ENCODE measurements at places on chromosomes 7 and 10.

GRCh38 chr10:97408496-97408992, 7.4 kb upstream of the RRP12 start:
- no peak for DNase-seq

DNA sequence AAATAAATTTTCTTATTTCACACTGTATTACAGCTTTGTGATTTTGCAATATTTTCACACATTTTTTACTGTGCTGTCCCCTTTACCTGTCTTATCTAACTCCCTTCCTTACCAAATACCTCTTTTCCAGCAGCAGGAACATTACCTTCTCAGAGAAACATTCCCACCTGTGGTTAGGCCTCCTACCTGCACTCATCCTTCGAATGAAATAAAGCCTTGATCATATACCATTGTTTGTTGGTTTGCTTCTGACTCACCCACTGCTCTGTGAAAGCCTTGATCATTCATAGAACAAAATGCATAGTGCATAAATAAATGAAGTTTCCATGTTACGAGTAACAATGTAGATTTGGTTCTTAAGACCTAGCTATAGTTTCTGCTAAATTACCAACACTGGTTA, 256.3 kb downstream of the ARL4A start:
- no peak for DNase-seq

DNA sequence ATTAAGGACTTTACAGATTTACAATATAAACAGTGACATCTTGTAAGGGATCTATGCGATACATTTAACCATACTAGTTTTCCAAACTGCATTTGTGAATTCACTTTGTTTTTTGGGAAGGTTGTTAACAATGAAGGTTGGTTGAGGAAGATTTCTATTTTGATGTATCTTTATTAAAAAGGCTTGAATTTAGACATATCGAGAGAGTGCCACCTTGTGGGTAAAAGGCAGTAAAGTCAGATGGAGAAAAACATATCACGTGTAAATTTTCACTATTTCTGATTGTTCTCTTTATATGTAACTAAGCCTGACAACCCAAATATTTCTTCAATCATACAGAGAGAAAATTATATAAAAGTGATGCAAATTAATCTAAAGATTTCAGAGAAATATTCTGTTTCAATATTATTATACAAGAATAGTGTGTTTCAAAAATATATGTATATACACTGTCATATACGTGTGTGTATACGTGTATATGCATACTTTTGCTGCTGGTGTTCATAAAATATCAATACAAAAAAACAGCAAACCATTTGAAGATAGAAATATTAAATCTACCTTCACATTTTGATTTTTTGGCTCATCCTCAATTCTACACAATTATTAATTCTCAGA, 988.6 kb downstream of the SORCS1 start:
- no peak for DNase-seq

- peak; percentile 11 for DNase-seq
Observed at GRCh38 chr7:4631380-4632179, 50.5 kb upstream of the FOXK1 start.

- no peak for DNase-seq
Observed at GRCh38 chr10:49359349-49360270, 36.3 kb downstream of the DRGX start.

GRCh38 chr7:36396150-36396549, 6.5 kb downstream of the ANLN start:
- no peak for DNase-seq

- DNase-seq, result no peak
Observed at GRCh38 chr7:40865441-40866233, 730.8 kb downstream of the SUGCT start.

DNA sequence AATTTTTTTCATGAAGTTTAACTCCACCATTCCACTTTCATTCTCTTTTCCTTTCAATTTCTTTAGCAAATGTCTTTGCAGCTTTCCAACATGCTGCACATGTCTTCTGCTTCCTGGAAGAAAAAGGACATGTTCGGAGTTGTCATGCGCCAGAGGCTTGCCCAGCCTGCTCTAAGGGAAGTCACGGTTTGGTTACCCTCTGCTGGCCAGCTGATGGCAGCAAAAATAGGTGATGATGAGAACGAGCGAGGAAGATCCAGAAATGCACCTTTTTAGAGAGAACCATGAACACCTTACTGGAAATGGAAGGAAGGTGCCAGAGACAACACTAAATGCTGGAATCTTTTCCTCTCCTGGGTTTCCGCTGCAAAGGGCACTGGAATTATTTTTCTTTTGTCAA, 4.9 kb upstream of the ZSCAN21 start:
- DNase-seq, result no peak

DNA sequence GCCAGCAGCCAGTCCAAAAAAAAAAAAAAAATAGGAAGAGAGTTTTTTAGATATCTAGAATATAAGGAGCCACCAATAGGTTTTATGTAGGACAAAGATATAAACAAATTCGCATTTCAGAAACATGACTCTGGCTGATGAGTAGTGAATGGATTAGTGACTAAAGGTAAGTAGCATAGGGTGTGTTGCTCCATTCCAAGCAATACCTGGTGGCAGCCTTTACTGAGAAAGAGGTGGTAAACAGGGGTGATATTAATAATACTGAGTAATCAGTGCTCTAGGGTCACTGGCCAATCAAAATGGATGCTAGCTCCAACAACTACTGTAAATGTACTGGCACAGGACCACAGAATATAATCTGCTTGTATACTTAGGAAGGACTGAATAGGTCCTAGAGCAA, 45.5 kb upstream of the RAB11FIP2 start:
- DNase-seq, result no peak

DNA sequence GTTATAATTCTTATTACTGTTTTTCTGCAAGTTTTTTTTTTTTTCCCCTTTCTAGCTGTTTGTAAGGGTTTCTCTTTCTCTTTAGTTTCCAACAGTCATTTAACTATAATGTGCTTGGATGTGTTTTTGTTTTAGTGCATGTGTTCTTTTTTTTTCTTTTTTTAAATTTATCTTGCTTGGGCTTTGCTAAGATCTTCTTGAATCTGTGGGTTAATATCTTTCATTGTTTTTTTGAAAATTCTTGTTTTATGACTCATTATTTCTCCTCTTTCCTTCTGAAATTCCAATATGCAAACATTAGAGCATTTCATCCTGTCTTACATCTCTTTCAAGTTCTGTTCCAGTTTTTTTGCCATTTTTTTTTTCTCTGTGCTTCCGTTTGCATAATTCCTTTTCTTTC, 5.7 kb upstream of the HK1 start:
- DNase-seq, result no peak

- DNase-seq, result no peak
Observed at GRCh38 chr10:96858038-96858705, 26.1 kb downstream of the LCOR start.

DNA sequence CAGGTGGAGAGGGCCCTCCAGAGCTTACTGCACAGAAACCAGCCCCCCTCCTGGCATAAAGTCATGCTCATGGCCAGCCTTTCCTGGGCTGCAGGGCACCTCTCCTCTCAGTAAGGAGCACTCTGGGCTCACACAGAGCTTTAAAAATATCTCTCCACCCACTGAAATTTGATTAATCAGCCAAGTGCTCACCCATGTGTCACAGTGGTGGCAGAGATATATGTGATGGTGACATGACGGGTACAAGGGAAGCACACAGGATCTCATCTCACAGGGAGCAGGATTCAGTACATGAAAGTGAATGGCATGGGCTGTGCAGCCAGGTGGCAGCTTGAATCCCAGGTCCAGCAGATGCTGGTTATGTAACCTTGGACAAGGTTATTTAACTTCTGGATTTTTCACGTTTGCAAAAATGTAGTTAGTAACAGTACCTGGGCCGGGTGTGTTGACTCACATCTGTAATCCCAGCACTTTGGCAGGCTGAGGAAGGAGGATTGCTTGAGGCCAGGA, 144.8 kb downstream of the CALN1 start:
- DNase-seq, result no peak

- DNase-seq, result no peak
Observed at GRCh38 chr7:79893991-79894390, 240.6 kb upstream of the GNAI1 start.

DNA sequence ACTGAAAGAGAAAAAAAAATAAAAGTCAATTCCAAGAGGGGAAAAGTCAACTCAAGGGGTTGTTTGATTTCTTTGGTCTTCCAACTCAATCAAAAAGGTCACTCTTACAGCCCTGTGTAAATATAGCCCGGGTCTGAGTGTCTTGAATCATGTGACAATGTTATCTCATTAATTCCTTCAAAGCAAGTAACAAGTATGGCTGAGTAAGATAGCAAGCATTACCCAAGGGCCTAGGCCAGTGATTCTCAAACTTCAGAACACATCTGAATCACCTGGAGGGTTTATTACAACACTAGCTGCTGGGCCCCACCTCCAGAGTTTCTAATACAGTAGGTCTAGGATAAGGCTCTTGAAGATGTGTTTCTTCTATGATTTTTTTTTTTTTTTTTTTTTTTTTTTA, 125.0 kb downstream of the PRLHR start:
- no peak for DNase-seq

DNA sequence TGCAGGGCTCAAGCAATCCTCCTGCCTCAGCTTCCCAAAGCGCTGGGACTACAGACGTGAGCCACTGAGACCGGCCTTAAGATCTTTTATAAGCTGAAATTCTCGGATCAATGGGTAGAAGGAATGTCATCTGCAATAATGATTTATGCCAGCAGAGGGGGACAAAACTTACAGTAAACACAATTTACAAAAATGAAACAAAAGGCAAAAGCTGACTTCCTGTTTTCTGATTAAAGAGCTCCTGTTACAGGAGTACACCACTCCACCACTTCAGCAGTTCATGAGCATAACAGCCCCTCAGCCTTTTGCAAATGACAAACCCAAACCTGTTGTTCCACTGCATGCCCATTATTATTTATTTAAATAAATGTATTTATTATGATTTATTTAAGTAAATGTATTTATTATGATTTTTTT, 88.5 kb upstream of the ATP6V0A4 start:
- no peak for DNase-seq

GRCh38 chr10:8453587-8453986, 399.1 kb downstream of the GATA3 start:
- no peak for DNase-seq

- DNase-seq, result no peak
Observed at GRCh38 chr10:124595143-124595883, 133.7 kb downstream of the LHPP start.

- DNase-seq, result no peak
Observed at GRCh38 chr10:31120961-31121685, 89.5 kb upstream of the ZNF438 start.

DNA sequence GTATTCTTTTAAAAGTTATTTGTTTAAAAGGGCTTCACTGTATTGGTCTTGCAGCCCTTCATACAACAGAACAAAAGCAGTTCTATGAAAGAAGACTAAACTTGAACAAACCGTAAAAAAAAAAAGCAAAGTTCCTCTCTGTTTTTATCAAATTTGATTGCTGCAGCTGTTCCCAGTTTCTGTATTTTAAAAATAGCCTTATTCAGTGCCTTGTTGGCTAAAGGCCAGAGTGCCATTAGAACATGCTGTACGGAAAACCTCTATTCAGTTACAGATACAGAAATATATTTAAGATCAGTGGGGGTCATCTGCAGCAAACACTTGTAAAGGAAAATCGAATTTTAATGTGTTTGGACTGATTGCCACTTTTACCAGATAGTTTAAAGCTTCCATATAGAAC, 207.8 kb upstream of the ETV1 start:
- no peak for DNase-seq

DNA sequence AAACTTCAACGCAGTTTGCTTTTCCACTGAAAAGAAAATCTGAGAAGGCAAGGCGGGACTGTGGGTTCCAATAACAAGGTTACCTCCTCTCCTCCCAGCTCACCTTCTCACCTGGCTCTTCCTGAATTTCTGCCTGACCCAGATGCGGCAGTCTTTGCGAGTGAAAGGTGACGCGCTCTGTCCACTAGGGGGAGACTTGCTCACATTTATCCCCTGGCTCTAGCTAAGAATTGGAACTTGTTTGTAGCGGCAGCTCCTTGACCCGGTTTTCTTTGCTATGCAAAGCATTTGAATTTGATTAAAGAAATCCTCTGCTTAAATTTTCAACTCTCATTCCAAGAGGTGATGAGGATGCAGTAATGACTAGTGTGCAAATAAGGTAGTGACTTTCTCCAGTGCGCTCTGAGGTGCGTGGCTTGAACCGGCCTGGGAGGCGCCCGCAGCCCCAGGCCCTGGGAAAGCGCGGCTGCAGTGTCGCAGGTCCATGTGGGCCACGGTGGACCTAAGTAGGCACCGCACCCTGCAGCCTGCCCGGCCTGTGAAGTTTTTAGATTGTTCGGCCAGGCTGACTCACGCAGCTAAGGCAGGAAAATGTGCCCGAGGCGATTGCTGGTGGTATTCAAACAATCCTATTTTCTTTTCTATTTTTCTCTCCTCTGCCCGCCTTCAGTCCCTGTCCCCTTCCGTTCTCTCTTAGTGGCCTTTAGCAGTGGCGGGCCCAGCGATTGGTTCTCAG, 336.9 kb upstream of the NPSR1 start:
- no peak for DNase-seq

GRCh38 chr10:80153460-80153859, 20.9 kb downstream of the PLAC9 start:
- DNase-seq, result no peak

GRCh38 chr7:128831178-128831993, 1.2 kb downstream of the FLNC start:
- no peak for DNase-seq

- no peak for DNase-seq
Observed at GRCh38 chr10:22363305-22363704, 18.0 kb downstream of the SPAG6 start.

GRCh38 chr7:55723621-55723941, 139.0 kb downstream of the SEPTIN14 start:
- DNase-seq, result no peak

GRCh38 chr10:66025186-66025585, 900.6 kb upstream of the LRRTM3 start:
- no peak for DNase-seq

GRCh38 chr7:30644286-30644955, 37.8 kb downstream of the CRHR2 start:
- no peak for DNase-seq

DNA sequence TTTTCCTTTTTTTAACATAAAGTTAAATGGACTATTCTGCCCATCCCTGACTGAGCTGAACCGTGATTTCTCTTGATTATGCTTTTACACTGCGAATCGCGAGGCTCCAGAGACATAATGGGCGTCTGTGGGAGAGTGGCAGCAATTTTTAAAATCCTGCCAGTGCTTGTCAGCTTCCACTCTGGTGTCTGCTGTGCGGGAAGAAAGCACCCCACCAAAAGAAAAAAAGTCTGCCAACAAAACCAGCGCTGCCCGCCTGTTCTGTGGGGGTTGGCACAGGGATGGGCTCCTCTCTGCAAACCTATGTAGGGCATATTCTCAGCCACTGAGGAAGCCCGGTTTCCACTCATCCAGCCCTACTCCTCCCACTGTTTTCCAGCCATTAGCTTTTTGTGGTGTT, 592.3 kb upstream of the GALNT17 start:
- no peak for DNase-seq

DNA sequence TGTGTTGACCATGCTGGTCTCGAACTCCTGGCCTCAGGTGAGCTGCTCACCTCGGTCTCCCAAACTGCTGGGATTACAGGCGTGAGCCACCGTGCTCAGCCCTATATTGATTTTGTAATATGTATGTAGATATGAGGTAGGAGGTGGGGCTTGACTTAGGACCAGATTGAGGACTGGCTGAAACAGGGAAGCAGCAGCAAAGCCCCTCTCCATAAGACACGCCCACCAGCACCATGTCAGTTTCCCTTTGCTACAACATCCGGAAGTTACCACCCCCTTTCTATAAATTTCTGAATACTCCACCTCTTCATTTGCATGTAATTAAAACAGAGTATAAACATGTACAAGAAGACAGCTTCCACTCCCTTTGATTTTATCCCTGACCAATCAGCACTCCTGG, 47.9 kb upstream of the MYL10 start:
- no peak for DNase-seq

GRCh38 chr7:125436220-125436619, 506.6 kb upstream of the POT1 start:
- DNase-seq, result no peak

Measured in substantia nigra (tissue), 51 donors.